Activated gamma-delta T cell (primary cell): ENCODE measurements at places on chromosomes 12 and 14.

DNA sequence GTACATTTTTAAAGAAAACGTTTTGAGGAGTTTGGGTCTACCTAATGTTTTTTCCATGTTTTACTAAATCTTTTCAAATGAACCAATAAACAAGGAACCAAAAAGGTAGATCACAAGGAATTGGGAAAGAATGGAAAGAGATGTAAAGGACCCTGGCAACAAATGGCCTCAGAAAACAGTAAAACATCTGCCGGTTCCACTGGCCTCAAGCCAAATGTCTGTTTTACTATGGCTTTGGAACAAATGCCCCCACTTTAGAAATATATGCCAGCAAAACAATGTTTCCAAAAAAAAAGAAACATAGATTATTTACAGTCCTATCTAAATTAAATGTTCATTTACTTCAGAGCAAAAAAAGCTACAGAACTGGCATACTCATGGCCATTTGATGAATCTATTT, 3.0 kb downstream of the TRMT5 start:
- no peak for DNase-seq

DNA sequence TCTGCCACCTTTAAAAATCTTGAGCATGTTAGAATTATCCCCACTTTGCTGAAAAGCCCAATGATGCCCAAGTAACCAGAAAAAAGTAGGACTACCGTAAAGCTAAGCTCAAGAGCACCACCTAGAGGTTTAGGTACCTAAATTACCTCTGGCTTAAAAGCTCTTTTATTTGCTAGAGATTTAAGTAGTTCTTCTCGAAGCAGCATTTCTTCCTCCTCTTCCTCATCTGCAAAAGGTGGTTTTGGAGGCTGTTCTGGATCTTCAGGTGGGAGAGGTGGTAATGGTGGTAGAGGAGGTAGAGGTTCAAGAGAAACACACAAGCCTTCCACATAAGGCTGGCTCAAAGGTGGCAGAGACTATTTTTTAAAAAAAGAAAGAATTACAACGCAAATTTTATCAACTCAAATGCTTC, 26.9 kb downstream of the ZFC3H1 start:
- no peak for DNase-seq

- DNase-seq, result no peak
Observed at GRCh38 chr14:26897196-26897595, 299.4 kb upstream of the NOVA1 start.

- no peak for DNase-seq
Observed at GRCh38 chr12:13387101-13387500, 190.6 kb downstream of the EMP1 start.

DNA sequence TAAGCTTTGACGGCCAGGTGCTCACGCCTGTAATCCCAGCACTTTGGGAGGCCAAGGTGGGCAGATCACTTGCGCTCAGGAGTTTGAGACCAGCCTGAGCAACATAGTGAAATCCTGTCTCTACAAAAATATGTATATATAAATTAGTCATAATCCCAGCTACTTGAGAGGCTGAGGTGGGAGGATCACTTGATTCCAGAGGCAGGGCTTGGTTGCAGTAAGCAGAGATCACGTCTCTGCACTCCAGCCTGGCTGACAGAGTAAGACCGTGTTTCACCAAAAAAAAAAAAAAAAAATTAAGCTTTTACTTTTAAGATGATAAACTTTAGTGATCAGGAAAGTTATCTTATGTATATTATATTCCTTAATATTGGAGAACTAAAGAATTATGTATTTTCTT, 18.0 kb upstream of the SNAPC1 start:
- no peak for DNase-seq

DNA sequence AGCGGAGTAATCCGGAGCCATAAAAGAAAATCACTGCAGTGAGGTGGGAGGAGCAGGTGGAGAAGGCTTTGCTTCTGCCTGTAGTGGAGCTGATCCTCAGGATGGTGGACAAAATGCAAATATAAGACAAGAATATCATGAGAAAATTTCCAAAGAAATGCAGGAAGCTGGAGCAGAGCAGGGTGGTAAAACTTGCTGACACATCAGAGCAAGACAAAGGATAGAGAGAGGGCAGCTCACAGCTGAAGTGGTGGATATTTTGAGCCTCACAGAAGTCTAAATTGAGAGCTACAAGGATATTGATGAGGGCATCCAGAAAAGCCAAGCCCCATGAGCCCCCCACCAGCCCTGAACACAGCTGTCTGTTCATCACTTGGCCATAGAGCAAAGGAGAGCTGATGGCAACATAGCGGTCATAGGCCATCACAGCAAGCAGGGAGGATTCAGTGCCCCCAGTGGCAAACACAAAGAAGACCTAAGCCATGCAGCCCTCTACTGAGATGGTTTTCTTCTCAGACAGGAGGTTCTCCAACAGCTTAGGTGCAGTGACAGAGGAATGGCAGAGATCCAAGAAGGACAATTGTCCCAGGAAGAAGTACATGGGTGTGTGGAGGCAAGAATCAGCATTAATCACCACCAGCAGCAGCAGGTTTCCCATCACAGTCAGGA, 30.0 kb upstream of the ANP32D start:
- no peak for DNase-seq

DNA sequence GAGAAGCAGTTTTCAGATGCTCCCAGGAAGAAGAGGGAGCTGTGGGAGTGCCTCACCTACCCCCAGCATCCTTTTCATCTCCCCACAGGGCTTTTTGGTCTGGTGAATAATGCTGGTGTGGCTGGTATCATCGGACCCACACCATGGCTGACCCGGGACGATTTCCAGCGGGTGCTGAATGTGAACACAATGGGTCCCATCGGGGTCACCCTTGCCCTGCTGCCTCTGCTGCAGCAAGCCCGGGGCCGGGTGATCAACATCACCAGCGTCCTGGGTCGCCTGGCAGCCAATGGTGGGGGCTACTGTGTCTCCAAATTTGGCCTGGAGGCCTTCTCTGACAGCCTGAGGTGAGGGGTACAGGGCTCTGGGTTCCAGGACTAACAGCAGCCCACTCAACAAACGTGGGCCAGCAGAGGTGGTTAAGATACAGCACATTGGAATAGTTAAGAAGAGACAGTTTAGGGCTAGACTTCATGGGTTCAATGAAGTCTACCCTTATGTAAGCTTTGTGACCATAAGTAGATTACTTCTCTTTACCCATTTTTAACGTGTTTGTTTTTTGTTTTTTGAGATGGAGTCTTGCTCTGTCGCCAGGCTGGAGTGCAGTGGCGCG, 1.5 kb downstream of the RDH5 start:
- no peak for DNase-seq

- no peak for DNase-seq
Observed at GRCh38 chr12:66901138-66901932, 222.5 kb upstream of the GRIP1 start.

- no peak for DNase-seq
Observed at GRCh38 chr12:27194644-27195043, 49.4 kb upstream of the STK38L start.

GRCh38 chr12:44749566-44749965, 126.5 kb downstream of the NELL2 start:
- no peak for DNase-seq
